Right atrium auricular region (tissue), 2 donors: ENCODE measurements at places on chromosomes 12 and 14.

DNA sequence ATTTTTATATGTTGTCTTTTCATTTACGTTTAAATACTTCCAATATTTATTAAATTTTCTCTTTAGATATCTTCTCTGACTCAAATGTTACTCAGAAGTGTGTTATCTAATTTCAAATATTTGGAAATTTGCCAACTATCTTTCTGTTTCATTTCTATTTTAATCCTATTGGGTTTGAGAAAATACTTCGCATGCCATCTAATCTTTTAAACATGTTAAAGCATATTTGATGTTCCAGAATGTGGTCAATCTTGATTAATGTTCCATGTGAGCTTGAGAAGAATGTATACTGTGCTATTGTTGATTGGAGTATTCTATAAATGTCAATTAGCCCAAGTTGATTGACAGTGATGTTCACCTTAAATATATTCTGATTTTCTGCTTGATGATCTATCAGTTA, 11.9 kb upstream of the DCN start:
- no peaks in the 10 kb centered on the region for H3K4me1 ChIP-seq
- no peak for DNase-seq
- no peak overlapping the region for H3K4me3 ChIP-seq
- no peaks in the 10 kb centered on the region for H3K36me3 ChIP-seq

GRCh38 chr14:53996041-53996440, 39.4 kb upstream of the BMP4 start:
- H3K27ac ChIP-seq, result no peak overlapping the region
- no peak for DNase-seq
- no peaks in the 10 kb centered on the region for H3K36me3 ChIP-seq
- H3K27me3 ChIP-seq, result no peaks in the 10 kb centered on the region

DNA sequence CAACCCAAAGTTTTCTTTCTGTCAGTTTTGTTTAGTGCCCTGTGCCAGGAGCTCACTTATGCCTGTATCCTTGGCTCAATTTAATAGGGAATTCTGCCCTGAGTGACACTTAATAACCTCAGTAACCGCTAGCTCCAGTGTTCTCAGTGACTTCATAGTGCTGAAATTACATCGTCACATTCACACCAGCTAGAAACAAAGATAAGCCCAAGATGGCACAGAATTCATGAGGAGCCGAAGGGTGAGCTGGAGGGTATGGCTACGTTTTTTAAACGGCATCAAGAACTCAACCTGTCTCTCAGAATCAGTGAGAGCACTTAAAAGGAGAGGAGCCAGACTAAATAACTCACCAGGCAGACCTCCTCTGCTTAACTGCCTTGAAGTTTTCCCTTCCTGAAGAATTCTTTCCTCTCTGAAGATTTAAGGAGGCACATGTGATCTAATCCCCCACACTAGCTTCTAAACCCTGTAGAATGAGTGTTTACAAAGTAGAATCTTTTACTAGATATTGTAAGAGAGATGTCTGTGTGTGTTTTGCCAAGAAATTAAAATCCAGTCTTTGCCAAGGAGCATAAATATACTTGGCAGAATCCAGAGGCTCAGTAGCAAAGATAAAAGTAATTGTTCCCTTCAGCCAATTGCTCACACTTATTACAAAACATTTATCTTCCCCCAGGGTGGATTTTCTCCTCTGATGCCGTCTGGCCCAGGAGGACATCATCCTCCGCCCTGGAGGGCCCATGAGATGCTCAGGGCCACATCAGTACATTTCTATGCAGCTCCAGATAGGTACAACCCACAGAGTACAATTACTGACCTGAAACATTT, 37.3 kb downstream of the PTGER2 start:
- no peak overlapping the region for H3K4me3 ChIP-seq
- no peaks in the 10 kb centered on the region for H3K36me3 ChIP-seq
- peak overlapping the region; percentile 23 for H3K27ac ChIP-seq
- no peaks in the 10 kb centered on the region for H3K27me3 ChIP-seq

- no peaks in the 10 kb centered on the region for H3K36me3 ChIP-seq
- H3K27ac ChIP-seq, result no peak overlapping the region
- no peaks in the 10 kb centered on the region for H3K4me1 ChIP-seq
Observed at GRCh38 chr14:75726321-75726720, 65.3 kb downstream of the TTLL5 start.

GRCh38 chr14:23933108-23933741, 20.3 kb upstream of the DHRS4 start:
- DNase-seq, result no peak
- no peaks in the 10 kb centered on the region for H3K36me3 ChIP-seq
- H3K4me3 ChIP-seq, result no peak overlapping the region
- no peak overlapping the region for H3K27ac ChIP-seq
- H3K4me1 ChIP-seq, result peaks cover 7% of the 10 kb centered on the region
- no peaks in the 10 kb centered on the region for H3K27me3 ChIP-seq

- peak overlapping the region; percentile 32 for H3K27ac ChIP-seq
- H3K27me3 ChIP-seq, result no peaks in the 10 kb centered on the region
- no peaks in the 10 kb centered on the region for H3K4me1 ChIP-seq
- DNase-seq, result no peak
- H3K36me3 ChIP-seq, result no peaks in the 10 kb centered on the region
Observed at GRCh38 chr14:48748151-48748675, 838.0 kb downstream of the RPS29 start.
